ENCODE measurements at places on chromosomes 6 and 20.

DNA sequence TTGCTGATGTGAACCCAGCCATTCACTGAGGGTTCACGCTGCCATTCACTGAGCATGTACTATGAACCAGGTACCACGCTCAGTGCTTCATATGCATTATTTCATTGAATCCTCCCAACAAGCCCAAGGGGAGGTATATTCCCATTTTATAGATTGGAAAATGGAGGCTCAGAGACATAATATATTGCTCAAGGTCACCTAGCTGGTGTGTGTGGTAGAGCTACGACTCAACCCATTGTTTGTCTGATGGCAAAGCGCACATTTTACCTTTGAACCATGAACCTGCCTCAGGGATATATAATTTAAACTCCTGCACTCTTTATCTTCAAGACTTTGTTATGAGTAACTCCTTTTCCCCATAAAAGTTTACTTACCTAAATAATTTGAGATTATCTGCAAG is 28.3 kb downstream of the FERMT1 start:
- DNase-seq, result no peak

- no peak for DNase-seq
These were observed 124.7 kb upstream of the TCF21 start for GRCh38 chr6:133764008-133764753.

GRCh38 chr6:40586369-40587201 is 579 bp downstream of the LRFN2 start:
- no peak for DNase-seq

DNA sequence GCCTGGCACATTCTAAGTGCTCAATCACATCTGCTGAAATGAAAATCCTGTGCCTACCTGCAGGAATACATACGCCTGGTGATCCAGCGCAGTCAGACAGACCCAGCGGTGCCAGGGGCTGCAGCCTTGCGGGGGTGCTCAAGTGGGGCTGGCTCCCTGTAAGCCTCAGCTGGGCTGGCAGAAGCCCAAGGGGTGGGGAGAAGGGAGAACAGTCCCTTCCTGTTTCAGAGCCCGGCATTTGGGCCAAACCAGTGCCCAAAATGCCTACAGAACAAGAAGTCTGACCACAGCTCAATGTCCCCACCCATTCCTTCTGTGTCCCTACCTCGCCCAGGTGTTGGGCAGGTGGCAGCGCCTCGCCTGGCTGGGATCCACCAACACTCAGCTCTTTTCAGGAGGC is 22.6 kb downstream of the KCNK15 start:
- no peak for DNase-seq

DNA sequence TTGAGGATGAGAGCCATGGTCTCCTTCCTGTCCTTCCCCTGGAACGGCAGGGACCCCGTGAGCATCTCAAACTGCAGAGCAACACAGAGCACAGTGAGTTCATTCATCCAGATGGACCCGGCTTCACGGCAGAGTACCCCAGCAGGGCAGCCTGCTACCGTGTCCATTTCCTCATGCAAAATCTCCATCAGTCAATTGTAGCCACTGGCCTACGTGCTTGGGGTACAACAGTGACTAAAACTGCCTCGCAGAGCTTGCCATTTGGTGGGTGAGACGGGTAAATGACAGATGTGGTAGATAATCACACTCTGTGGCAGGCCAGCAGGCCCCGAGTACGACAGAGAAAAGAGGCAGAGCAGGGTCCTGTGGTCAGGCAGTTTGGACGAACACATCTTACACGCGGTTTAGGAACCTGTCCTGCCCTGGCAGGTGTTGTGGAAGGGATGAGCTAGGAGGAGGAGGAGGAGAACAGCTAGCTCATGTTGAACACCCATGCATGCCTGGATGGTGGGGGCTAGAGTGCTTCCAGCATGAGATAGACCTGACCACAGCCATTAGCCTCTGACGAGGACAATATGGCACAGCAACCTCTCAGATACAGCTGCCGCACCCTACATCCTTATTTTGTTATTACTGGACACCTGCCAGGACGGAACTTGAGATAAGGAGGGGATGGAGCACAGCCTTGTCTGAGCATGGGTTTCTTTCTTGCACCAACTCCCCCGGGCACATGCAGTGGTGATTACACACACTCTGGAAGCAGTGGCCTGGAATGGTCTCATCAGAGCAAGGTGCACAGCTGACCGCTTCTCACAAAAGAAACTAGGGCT is 95.6 kb downstream of the RAMACL start:
- DNase-seq, result no peak

- DNase-seq, result no peak
These were observed 191.3 kb upstream of the PROKR2 start for GRCh38 chr20:5508044-5508443.

DNA sequence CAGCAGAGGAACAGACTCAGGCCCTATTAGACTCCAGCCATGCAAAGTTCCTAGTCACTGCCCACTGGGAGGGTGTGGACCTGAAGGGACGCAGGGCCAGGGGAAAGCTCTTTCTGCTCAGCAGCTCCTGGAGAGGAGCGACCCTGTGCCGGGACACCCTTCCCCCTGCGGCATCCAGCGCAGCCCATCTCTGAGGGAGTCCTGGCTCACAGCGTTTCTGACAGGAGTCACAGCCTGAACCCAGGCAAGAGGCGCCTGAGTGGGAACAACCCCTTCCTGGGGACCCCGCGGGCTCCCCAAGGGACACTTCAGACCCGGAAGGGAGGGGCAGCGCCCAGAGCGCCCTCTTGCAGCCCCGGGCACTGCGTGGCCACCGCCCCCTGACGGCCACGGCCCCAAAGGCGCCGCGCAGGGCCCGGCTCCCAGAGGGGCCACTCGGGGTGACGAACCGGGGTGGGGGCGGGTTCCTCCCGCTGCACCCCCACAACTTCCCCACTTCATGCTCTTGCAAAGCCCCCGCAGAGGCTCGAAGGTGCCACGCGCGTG is 862 bp downstream of the UCKL1 start:
- DNase-seq, result peak; percentile 22

DNA sequence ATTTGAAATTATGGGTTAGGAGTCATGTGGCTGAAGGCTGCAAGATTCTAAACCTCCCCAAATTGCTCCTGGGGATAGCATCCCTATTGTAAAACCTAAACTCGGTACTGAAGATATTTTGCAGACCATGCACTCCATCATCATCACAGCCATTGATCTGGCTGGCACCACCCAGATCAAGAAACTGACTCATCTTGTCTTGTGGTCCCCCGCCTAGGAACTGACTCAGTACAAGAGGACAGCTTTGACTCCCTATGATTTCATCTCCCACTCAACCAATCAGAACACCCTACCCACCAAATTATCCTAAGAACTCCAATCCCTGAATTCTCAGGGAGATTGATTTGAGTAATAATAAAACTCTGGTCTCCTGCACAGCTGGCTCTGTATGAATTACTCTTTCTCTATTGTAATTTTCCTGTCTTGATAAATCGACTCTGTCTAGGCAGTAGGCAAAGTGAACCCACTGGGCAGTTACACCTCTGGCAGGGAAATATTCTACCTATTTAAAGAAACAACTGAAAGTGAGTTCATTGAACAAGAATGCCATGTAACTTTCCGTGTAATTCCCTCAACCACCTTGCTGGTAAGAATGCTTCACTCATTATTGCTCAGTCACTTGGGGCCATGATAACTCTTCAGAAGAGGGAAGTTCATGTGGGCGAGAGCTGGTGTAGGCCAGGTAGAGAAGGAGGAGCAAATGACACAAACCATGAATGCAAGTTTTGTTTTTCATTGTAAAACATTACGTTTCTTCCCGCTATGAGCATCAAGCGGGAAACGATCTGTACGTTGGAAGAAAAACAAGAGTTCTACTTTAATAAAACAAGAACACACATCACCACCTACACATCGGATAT is 602.9 kb upstream of the ARID1B start:
- DNase-seq, result no peak

- DNase-seq, result no peak
These were observed 156.0 kb downstream of the DST start for GRCh38 chr6:56486681-56487080.

DNA sequence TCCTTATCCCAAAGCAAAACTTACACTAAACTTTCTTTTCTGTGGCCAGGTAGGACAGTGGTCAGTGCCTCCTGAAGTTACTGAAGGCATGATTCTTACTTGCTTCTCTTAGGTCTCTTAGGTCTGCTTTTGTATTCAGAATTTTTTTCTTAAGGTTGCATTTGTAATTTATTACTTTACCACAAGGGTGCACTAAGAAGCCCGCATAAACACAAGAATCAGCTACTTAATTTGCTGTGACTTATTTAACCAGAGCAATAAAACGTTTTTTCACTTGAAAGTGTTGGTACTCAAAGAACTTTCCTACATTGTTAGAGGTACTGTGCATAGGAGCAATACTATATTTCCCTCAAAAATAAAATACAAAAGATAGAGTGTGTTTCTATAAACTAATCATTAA is 75.4 kb upstream of the LAMA2 start:
- DNase-seq, result peak; percentile 42

GRCh38 chr6:13870214-13870830 is 54.4 kb upstream of the RNF182 start:
- no peak for DNase-seq

DNA sequence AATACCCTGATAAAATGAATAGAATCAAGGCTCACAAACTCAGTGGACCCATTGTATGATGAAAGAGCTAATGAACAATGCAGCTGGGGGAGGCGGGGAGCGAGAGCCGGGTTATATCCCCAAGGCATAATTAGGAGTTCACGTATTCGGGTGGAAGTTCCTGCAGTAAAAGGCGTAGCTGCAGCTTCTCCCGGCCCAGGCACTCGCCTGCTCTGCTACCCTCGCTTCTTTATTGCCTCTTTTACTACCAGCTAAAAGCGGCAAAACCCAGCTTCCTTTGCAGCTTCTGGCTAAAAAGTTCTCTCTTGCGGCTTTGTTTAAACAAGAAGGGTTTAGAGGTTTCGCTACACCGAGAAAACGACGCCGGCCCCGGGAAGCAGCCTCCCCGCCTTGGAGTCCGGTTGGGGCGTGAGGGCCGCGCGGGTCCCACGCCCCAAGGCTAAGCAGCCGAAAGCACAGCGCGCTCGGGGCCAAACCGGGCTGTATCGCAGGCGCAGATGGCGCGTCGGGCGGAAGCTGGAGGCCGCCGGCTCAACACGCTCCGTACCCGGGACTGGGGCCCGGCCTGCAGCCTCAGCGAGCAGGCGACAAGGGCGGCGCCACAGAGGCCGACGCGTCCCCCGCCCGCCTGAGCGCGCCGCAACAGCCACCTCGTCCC is 1.6 kb downstream of the ZBTB2 start:
- DNase-seq, result peak; percentile 80

DNA sequence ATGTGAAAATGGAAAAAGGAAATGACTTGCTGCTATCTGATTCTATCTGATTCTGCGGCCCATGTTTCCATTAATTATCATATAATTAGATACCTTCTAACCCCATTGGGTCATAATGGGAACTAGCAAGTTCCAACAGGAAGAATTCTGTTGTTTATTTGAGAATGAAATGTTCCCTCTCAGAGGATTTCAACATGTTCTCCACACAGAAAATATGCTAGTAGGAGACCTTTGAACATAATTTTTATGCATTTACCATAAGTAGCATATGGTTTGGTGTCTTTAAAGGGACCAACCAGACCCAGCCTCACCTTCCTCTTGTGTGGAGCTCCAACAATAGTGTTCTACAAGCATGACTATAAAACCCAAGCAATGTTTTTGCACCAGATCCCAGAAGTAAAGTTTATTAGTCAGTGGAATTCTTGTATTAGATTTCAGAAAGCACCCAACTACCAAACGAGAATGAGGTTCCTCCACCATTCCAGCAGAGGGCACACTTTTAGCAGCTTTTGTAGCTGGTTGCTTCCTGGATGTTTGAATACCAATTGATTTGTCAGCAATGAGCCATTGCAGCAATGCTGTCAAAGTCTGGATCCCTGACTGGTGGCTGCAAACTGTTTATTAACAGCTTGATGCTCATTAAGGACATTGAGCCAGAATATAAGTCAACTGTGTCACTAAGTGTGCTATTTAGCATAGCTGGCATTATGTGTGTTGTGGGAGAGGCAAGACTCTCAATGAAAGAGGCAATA is 143.6 kb upstream of the GJE1 start:
- peak; percentile 74 for DNase-seq

GRCh38 chr6:93164781-93165180 is 254.6 kb downstream of the EPHA7 start:
- DNase-seq, result no peak

DNA sequence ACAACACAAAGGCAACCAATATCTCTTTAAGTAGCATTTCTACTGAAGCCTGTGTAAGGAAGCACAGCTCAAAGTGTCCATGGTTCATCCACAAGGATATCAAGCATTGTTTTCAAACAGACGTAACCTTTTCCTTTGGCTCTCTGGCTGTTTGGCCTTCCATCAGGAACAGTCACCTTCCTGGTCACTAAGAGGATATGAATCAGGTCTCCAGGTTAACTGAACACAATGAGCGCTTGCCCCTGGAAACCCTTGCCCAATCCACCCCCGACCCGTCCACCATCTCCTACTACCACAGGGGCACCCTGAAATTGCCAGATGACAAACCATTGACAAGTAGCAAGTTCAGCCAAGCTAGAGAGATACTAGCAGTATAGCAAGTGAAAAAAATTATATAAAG is 114.4 kb upstream of the COL21A1 start:
- DNase-seq, result no peak

- no peak for DNase-seq
These were observed 107.4 kb downstream of the TRIM27 start for GRCh38 chr6:28816339-28816908.

DNA sequence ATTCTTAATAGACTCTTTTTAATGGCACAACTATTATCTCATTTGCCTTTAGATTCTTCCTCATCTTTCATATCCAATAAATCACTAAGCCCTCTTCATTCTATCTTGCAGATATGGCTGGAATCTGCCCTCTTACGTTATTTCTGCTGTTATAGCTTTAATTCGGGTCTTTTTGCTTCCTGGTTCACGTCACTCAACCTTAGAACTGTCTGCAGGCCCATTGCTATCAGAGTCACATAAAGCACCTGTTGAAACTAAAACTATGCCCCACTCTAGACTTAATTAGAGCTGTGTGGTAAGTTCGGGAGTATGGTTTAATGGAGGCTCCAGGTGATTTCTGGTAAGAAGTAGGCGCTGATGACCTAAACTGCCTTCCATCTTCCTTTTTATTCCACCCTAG is 988 bp downstream of the QRSL1 start:
- DNase-seq, result no peak

DNA sequence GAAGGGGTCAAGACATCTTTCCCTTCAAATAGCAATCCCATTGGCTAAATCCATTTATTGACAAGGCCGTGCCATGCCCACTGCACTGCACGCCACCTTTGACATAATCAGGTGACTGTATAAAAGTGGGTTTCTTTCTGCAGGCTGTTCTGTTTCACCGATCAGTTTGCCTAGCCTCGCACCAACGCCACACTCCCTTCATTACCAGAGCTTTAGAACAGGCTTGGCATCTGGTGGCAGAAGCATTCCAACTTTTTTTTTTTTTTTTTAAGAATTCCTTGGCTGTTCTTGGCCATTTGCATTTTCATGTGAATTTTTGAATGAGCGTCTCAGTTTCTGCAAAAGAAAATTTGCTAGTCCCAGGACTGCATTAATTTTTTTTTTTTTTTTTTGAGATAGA is 78.1 kb downstream of the PPP1R3G start:
- DNase-seq, result no peak

- DNase-seq, result peak; percentile 65
These were observed 32.3 kb downstream of the ELOVL2 start for GRCh38 chr6:11011787-11012234.

GRCh38 chr20:7891705-7892104 is 48.6 kb downstream of the HAO1 start:
- DNase-seq, result no peak

Measured in cardiac muscle cell (in vitro differentiated cells and primary cell).